Activated CD4-positive, alpha-beta T cell treated with anti-CD3 and anti-CD28 coated beads for 4 hours (primary cell): ENCODE measurements at places on chromosomes 7 and 10.
A peak's percentile ranks its signal among the peaks of the same experiment; 100 is the strongest.

GRCh38 chr7:22712999-22713398 lies 14.0 kb upstream of the IL6 start:
- DNase-seq: no peak

- DNase-seq: no peak
These were observed 29.4 kb upstream of the ATOH7 start for GRCh38 chr10:68261132-68261856.

GRCh38 chr7:53398566-53398965 lies 363.1 kb downstream of the POM121L12 start:
- DNase-seq: no peak

DNA sequence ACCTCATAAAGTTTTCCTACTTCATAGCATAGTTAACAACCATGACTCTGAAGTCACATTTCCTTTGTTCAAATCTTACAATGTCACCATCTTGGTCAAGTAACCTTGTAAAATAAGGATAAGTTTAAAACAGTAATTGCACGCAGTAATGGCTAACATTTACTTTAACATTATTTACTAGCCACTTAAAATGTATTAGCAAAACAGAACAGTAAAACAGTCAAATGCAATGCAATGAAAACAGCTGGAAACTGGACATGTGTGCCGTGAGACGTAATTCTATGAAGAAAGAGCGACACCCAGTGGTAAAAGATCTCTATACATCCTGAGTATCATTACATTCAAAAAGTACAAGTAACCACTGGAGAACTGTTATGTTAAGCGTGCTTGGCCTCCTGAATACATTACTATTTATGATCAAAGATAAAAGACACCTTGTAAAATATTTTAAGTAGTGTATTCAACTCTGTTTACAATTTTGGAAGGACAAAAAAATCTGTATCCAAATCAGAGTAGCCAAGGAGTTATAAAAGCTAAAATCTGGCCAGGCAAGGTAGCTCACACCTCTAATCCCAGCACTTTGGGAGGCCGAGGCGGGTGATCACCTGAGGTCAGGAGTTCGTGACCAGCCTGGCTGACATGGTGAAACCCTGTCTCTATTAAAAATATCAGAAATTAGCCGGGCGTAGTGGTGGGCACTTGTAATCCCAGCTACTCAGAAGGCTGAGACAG lies 27.2 kb downstream of the ATE1 start:
- no peak for DNase-seq

DNA sequence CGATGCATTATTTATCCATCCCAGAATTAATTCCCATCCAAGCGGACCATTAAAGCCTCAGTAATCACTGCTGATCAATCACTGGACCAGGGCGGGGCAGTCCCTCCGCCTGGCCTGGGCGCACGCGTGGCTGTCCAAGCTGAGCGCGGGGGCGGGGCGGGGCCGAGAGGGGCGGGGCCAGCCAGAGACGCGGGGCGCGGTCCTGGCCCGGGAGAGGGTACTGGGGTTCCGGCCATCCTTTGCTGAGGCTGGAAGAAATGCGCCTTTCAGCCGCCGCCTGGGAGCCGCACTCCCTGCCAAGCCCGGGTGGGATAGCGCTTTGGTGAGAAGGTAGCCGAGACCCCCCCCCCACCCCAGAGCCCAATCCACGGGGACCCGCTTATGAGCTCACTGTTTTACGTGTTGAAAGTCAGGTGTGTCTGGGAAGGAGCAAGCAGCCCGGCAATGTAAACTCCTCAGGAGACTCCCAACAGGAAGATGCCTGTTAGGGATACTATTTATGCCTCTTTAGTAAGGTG lies at the start of gene ARHGAP22:
Gene ARHGAP22, minus strand, starts transcription at position 83 of the 518 bp plus-strand sequence. CDS start 277 bp downstream, outside the sequence.
- DNase-seq: no peak

- no peak for DNase-seq
These were observed 758.9 kb downstream of the GRM8 start for GRCh38 chr7:126493801-126494200.

GRCh38 chr7:47402941-47403866 lies 178.7 kb downstream of the TNS3 start:
- DNase-seq: no peak

DNA sequence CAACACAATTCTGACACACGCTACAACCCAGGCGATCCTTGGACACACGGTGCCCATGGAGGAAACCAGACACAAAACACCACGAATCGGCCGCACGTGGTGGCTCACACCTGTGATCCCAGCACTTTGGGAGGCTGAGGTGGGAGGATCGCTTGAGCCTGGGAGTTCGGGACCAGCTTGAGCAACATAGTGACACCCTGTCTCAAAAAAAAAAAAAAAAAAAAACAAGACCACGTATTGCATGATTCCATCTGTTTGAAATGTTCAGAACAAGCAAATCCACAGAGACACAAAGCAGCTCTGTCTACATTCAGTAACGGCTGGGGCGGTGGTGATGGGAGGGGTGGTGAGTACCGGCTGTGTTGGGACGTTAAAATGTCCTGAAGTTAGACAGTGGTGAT lies 25.2 kb downstream of the ADAP1 start:
- no peak for DNase-seq

DNA sequence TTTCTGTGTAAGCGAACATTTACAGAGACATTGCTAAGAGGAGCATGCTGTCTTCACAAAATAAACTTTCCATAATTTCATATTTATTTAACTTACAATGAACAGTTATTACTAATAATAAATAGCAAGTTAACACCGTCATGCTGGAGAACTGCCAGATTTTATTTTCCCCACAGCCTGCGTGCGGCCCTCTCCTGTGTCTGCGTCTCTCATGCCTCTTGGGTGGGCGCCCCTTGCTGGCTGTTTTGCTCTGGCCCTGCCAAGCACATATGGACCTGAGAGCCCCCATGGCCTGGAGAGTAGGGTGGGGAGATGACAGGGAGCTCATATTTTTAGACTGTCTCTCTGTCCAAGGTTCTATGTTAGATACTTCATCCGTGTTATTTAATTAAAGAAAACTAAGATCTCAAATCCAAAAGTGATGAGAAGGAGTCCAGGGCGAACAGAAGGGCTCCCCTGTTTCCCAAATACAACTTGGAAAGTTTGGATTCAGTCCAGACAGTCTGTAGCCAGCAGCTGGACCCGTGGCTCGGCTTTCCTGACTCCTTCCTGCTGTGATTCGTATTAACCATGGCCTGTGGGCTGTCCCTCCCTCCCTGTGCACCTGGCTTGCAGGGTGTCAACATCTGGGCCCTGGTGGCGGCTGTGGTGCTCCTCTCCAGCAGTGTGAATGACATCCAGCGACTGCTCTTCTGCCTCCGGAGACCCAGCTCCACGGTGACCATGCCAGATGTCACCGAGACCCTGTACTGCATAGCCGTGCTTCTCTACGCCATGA lies 20.5 kb downstream of the FBH1 start:
- DNase-seq: no peak

- no peak for DNase-seq
These were observed 169.7 kb downstream of the ZNF438 start for GRCh38 chr10:30861976-30862375.

GRCh38 chr7:67343572-67343971 lies 346.9 kb downstream of the TYW1 start:
- DNase-seq: no peak

GRCh38 chr10:124035928-124036558 lies 57.4 kb downstream of the CHST15 start:
- no peak for DNase-seq

DNA sequence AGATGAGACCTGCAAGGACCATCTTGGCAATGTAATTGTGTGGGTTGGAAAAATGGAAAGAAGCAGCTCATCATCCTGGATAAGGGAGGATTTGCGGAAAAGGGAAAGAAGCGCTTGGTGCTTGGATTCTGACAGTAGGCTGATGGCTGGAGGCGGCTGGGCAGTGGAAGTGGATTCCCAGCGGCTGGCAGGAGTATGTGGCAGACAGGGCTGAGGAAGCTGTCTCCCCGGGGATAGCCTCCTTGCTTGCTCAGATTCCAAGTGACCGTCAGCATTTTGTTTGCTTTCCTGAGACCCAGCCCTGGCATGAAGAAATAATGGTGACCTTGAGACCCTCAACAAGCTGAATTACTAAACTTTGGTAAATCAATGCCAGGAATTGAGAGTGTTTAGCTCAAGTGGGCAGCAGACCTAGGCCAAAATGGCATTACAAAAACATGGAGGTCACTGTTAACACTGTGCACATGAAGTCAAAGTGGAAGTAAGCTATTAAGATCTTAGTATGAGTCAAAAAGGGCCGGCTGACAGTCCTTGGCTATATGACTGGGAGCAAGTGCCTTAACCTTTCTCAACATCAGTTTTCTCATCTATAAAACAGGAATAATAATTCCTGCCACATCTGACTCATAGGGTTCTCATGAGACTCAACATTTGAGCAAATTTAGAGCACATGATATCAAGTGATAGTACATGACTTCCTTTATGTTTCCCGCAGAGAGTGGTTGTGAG lies 21.3 kb downstream of the SLC25A28 start:
- DNase-seq: no peak

- no peak for DNase-seq
These were observed 517.8 kb upstream of the CELF2 start for GRCh38 chr10:10499839-10500238.

DNA sequence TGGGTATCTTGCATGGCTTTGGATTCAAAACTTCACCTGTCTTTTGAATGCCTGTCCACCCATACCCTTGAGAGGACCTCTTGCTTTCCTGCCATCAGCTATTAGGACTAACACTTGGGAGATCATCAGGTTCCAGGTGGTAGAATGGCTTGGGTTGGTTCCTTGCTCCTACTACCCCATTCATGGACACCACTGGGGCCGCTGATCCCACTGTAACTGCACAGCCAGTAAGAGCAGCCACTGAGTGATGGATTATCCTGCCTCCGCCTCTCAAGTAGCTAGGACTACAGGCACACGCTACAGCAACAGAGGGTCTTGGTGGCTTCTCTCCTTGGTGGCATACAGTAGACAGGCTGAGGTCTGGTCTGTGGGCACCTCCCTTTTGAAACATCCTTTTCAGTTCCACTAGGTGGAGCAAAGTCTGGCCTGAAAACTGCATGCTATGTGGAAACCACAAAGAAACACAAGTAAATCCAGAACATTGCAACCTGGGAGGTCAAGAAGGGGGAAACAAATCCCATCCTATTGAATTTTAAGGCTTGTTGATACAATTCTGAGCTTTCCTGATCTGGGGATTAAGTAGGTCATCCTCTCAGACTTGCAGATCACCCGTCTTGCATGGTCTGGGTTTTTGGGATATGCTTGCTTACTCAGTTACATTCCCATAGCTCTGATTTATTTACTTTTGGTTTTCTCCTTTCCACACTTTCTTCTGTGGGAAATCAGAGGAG lies 9.4 kb downstream of the WBP1L start:
- DNase-seq: no peak

- DNase-seq: no peak
These were observed 13.1 kb upstream of the ASB4 start for GRCh38 chr7:95472581-95473161.

DNA sequence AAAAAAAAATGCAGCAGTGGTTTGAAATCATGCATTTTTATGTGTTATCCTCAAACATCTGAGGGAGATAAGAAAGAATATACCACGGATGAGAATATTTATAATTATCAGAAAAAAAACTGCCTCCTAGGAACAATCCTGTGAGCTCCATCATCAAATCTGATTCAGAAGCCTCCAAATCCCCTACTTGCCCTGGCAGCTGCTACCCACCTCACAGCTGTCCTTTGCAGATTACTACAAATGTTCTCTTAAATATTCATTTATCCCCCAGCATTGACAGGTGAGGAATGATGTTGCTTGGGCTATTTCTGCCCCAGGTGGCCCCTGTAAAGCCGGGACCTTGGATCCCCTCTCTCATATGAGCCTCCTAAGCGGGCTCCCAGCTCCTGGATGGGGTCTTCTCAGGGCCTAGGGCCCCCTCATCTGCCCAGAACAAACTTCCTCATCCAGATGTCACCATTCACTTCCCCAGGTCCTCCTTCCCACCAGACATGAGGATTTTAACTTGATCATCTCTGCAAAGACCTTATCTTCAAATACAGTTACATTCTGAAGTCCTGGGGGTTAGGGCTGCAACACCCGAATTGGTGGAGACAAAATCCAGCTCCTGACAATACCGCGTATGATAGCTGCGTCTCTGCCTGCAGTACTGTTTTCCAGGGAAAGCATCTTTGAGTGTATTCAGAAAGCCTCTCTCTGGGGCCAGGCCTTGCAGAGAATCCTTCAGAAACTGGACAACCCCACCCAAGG lies 81.9 kb upstream of the INSIG1 start:
- no peak for DNase-seq

GRCh38 chr7:138349841-138350700 lies 110.0 kb upstream of the TRIM24 start:
- DNase-seq: no peak

GRCh38 chr7:33710608-33711007 lies 194.7 kb upstream of the BMPER start:
- no peak for DNase-seq

DNA sequence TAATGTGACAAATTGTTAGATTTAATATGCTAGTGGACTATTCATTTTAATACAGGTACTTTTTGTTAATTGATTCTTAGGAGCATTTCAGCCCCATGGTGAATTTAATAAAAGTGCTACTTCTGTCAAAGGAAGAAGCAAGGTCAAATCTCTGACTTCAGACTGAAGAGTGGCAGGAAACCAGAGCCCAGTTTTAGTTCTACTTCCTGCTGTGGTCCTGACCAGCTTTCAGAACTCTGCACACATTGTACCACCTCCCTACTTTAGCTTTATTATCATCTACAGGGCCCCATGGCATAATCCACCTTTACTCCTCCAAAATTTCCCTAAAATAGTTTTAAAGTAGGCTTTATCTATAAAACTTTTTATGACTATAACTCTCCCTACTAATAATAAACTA lies 33.7 kb downstream of the CTTNBP2 start:
- no peak for DNase-seq

GRCh38 chr7:20447021-20447650 lies 116.4 kb downstream of the ITGB8 start:
- no peak for DNase-seq

GRCh38 chr7:75920431-75921161 lies 5.6 kb downstream of the POR start:
- peak; percentile 46 for DNase-seq

DNA sequence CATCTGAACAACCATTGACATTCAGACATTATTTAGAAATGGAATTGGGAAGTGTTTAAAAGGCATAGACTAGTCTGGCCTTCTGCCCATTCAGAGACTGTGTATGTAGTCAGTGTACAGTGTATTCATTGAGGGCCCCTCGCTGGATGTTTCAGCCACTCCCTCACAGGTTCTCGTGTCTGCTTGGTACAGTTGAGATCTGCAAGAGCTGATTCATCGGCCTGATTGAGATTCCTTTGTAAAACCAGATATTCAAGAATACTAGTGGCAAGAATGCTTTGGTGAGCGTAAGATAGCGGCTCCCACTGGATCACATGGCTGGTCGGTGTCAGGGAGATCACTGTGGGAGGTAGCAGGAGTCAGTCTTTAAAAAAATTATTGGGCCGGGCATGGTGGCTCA lies 119.5 kb downstream of the TCF7L2 start:
- no peak for DNase-seq

- DNase-seq: no peak
These were observed 25.5 kb upstream of the C10orf67 start for GRCh38 chr10:23370106-23370505.

GRCh38 chr10:31730776-31731175 lies 197.9 kb downstream of the ARHGAP12 start:
- DNase-seq: no peak

GRCh38 chr7:151087245-151088018 lies 1.2 kb downstream of the AGAP3 start:
- no peak for DNase-seq
